ENCODE measurements at places on chromosomes 7 and 10.

GRCh38 chr10:115992236-115992986 is 280.6 kb downstream of the GFRA1 start:
- no peak for DNase-seq

DNA sequence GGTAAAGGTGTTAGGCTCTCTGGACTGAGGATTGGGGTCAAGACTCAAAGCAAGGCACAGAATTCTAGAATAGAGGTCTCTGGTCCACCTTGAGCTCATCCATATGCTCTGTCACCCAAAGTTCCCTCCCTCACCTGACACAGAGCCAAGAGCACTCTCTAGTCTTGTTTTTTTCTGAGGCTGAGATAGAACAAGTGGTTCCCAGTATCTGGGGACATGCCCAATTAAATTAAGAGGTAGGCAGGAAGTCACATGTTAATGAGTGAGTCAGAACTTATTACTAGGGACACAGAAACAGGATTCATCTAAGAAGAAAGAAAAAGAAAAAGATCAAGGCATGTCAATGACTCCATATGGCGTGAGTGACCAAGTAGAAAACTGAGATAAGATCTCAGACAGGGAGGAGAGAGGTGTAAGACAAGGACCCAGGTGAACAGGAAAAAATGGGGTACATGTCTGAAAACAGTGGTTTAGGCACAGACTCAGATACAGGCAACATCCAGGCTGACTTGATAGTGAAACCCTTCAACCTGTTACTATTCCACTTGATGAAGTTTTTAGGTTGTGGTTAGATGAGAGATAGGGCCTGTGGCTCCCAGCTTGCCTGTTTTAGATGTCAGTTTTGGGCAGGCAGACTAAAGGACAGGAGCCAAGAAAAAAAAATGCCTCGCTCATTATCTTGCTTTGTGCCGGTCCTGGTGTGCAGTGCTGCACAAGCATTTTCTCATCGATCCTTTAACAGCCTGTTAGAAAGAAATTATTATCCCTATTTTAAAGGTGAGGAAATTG is 609.9 kb downstream of the CCSER2 start:
- DNase-seq: no peak

- no peak for DNase-seq
These were observed 324.3 kb downstream of the DNAJB6 start for GRCh38 chr7:157660971-157661610.

DNA sequence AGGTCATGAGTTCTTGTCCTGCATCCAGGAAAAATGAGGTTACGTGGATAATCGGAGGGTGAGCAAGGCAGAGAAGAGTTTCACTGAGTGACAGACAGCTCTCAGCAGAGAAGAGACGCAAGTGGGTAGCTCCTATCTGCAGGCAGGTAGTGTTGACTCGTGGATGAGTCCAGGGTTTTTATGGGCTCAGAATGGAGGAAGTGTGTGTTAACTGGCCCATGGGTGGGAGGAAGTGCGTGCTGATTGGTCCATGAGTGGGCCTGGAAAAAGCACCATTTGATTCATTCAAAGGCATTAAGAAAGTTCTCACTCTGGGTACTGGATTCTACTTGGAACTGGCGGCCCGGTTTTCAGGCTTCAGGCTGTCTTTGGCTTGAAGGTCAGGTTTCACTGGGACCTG is 4.8 kb upstream of the DMTF1 start:
- DNase-seq: no peak

GRCh38 chr7:17126413-17127268 is 171.8 kb upstream of the AHR start:
- no peak for DNase-seq
